ENCODE measurements at places on chromosomes 13 and 19.

DNA sequence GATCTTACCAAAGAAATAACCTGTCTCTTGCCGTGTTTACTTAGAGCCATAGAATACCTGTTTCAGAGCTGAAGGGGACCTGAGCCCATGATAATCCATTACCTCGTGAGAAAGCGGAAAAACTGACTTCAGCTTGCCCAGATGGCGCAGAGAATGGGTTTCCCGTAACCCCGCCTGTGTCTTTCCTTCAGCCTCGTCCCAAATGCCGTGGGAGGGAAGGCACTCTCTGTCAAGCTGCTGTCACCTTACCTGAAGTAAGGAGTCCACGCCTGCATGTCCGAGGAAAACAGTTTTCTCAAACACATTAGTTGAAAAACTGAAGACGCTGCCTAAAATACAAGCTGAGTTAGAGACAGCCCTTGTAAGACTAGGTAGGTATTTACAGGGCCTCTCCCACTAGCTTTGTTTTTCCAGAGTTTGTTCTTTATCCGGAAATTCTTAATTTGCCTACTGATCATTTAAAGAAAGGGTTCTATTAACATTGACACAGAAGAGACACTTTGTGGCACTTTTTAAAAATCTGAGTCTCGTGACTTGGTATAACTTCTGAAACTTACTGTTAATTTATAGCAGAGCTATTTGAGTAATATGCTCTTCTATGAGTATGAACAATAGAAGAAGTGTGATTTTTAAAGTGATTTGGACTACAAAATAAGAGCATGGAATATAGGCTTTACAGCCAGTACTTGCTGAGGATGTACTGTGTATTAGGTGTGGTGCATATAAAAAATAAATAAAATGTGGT lies 1.3 kb upstream of the INTS6 start:
- DNase-seq = no peak

- DNase-seq = no peak
Measured at GRCh38 chr19:53903055-53903680, 5.9 kb upstream of the CACNG7 start.

DNA sequence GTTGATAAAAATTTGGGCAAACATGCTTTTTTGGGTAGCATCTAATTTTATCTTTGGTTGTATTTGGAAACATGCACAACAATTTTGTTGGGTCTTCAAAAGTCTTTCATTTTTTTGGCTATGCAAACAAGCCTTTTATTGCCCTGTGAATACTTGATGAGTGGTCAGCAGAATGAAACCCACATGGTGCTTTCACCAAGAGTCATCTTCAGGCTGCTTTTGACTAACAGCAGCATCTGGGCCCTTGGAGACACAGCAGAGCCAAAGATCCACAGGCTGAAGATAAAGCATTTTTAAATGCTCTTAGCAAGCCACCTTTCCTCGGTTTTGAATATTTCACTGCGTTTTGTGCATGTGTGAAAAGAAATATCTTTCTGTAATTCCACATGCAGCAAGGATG lies 154.9 kb downstream of the FGF9 start:
- no peak for DNase-seq

DNA sequence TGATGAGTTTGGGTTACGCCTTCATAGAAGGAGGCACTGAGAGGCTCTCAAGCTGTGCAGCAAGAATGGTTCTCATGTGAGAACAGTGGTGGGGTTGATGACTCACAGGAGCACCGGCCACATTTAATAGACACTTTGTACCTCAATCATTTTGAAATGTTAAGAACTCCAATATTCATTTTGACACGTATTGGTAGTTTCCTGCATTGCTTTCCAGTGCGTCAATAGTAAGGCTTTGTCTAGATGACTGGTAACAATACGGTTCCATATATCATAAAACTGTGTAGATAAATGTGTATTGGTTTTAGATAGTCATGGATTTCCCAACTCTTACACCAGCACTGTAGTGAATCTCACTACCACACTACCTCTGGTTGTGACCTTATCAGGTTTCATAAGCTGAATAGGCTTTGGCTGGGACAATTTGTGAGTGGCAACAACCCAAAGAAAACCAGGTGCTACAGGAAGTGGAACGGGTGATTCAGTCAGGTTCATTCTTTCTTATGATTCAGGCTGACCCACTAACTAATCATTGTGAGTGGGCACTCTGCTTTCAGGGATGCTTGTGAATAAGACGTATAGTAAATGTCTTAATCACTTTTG lies 362.6 kb downstream of the KLF5 start:
- no peak for DNase-seq

DNA sequence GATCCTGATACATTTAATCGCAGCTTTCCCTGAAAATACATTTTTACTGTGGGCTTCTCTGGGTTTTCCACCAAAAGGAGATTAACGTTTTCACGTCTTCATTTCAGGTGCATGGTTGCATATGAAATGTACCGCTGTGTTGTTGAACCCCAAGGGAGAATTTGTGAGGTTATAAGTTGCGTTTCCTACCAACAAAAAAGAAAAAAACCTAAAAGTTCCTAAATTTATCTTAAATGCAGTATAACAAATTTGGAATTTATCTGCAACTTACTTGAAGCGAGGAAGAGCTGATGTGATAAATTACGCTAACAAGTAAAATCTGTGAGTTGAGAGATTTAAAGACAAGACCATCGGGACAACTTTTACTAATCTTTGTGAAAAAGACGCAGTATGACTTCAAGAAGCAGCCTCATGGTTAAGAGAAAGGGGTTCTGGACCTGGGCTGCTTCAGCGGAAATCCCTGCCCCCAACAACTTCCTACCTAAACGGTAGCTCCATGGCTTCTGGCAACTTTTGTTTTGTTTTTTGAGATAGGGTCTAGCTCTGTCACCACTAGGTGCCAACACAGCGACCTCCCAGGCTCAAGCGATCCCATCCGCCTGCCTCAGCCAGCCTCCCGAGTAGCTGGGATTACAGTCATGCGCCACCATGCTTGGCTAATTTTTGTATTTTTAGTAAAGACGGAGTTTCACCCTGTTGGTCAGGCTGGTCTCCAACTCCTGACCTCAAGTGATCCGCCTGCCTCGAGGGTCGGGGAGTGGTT lies 958 bp upstream of the OBI1 start:
- no peak for DNase-seq

GRCh38 chr13:51848674-51849073 lies 3.7 kb upstream of the TMEM272 start:
- no peak for DNase-seq
